ELF-1 (cell line): ENCODE measurements at places on chromosomes 7 and 10.

- DNase-seq: peak; percentile 17
Measured at GRCh38 chr7:2825559-2826227, 18.4 kb downstream of the GNA12 start.

- no peak for DNase-seq
Measured at GRCh38 chr10:61066661-61067344, 122.8 kb upstream of the RHOBTB1 start.

DNA sequence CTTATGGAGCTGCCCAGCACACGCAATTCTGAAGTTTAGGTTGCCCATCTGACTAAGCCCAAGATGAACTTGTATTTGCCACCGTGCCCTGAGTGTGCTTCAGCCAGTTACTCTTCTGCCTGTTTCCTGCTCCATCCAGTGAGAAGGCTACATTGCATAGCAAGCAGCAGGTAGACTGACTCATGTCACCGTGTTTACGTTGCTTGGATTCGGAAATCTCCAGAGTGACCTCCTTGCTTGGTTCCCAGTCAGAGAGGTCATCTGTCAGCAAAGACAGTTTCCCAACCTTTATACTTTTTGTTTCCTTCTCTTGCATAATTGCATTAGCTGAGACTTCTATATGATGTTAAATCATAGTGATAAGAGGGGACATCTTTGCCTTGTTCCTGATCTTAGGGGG, 30.9 kb downstream of the NACAD start:
- DNase-seq: no peak

DNA sequence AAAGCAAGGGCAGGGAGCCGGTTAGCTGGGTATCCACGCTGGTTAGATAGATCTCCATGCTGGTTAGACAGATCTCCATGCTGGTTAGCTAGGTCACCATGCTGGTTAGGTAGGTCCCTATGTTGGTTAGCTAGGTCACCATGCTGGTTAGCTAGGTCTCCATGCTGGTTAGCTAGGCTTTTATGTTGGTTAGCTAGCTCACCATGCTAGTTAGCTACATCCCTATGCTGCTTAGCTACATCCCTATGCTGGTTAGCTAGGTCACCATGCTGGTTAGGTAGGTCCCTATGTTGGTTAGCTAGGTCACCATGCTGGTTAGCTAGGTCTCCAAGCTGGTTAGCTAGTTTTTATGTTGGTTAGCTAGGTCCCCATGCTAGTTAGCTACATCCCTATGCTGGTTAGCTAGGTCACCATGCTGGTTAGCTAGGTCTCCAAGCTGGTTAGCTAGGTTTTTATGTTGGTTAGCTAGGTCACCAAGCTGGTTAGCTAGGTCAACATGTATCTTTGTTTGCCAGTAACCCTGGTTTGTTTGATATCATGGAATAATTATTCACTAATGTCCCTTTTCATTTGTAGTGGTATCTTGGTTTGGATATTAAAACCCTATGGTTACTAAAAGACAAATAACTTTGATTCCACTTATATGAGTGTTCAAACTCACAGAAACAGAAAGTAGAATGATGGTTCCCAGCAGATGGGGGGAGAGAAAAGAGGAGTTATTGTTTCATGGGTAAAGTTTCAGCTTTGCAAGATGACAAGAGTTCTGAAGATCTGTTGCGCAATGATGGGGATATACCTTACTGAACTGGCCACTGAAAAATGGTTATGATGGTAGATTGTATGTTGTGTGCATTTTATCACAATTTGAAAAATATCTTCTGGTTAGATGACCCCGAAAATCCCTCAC, 136.2 kb downstream of the PRPF18 start:
- no peak for DNase-seq
